ENCODE measurements at places on chromosomes 4 and X.

GRCh38 chr4:184616633-184617551 is 32.4 kb downstream of the CASP3 start:
- DNase-seq, result no peak

DNA sequence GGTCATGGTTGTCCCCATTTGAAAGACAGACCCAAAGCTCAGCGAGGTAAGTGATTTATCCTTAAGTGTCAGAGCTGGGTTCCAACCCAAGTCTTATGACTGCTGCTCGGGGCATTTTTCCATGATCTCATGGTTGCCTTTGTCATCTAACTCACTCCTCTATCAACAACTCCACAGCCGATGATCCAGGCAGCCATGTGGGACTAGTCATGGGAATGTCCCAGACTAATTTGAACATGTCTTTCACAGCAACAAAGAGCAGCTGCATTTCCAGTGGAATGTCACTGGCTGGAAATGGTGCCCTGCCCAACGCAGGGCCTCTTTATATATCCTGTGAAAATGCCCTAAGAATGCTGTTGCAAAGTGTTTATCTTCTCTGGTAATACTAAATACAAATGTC is 284.8 kb upstream of the PPARGC1A start:
- DNase-seq, result no peak

DNA sequence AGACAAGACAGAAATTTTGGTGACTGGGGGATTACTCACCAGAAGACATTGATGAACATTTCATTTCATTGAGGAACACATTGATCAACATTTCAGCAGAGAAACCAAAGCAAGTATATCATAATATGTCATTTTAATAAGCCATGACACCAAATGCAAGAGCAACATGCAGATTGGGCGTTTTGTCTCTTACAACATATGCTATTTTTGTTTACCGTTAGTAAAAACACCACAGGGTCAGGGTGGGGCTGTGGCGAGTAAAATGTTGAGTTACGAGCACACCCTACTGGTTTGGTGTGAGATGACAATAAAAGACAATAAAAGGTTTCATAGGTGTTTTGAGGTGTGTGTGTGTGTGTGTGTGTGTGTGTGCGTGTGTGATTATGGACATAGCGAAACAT is 294.5 kb downstream of the PDGFC start:
- DNase-seq, result no peak

- no peak for DNase-seq
Measured at GRCh38 chr4:84028340-84028739, 470.8 kb downstream of the NKX6-1 start.

- DNase-seq, result peak; percentile 75
Measured at GRCh38 chrX:141176586-141177451, at the start of gene LDOC1. Gene LDOC1, minus strand, starts transcription at chrX:141177129. Its CDS starts 108 bp downstream, at chrX:141177021.

DNA sequence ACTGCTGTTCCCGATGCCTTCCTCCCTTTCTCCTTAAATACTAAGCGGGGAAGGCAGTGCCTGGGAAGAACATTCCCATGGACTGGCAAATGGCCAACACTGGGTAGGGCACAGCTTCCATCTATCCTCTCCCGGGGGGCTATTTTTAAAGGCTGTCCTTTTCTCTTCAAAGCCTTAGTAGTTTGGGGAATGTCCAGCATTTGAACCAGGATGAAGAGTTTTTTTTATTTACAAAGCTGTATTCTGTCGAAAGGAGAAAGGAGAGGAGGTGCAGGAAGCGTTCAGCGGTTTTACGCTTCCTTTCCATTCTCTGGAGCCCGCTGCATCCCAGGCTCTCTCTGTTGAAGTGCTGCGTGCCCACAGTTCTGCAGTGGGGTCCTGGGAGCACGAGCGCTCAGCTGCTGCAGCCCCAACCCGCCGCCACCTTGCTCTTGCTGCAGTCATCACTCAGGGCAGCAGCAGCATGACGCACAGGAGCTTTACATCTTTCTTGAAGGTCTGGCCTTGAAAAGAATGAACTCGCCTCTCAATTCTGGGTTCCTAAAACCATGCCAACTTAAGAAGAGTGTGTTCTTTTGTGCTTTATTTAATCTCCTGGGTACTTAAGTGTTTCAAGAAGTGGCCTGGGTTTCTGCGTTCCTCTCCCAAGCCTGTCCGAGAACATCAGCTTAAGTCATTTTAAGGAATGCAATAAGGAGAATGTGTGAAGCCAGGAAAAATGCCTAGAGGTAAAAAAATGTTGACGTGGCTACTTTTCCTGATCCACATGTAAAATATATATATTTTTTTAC is 427.2 kb downstream of the MAPK10 start:
- no peak for DNase-seq

DNA sequence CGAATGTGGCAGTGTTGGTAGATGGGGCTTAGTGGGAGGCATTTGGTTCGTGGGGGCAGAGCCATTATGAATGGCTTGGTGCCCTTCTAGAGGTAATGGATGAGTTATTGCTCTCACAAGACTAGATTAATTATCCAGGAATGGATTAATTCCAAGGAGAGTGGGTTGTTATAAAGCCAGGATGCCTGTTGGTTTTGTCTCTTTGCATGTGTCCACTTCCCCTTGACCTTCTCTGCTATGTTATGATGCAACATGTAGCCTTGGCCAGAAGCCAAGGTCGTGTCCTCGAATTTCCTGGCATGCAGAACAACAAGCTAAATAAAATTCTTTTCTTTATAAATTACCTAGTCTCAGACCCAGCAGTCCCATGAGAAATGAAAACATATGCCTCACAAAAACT is 111.2 kb upstream of the PLS3 start:
- DNase-seq, result no peak

DNA sequence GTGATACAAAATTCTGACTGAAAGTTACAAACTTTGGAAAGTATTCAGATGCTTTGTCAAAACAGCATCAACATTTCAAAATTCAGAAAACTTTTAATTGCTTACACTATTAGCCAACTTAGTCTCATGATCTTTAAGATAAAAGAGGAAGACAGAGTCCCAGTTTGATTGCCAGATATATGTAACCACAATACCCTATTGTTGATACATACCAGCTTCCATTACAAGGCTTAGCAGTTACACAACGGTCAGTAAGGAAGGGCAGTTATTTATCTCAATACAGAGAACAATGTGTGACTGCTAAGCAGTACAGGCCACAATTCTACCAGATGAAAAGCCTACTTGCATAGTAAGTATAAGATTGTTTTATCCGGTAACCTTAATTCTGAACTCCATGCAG is 138.4 kb downstream of the SPANXN3 start:
- DNase-seq, result no peak

GRCh38 chr4:19577097-19577496 is 674.6 kb upstream of the SLIT2 start:
- DNase-seq, result no peak

DNA sequence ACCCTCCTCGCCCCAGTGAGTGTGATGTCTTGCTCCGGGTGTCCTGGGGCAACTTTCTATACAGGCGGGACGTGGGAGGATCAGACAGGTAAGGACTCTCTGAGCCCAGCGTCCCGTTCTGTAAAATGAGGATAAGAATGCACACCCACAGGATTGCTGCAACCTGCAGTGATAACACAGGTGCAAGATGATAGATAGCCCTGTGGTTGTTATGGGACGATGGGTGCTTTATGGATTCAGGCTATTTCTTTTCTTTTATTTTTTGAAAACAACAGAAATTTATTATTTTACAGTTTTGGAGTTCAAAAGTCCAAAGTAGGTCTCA is 28.6 kb downstream of the BEX3 start:
- no peak for DNase-seq

DNA sequence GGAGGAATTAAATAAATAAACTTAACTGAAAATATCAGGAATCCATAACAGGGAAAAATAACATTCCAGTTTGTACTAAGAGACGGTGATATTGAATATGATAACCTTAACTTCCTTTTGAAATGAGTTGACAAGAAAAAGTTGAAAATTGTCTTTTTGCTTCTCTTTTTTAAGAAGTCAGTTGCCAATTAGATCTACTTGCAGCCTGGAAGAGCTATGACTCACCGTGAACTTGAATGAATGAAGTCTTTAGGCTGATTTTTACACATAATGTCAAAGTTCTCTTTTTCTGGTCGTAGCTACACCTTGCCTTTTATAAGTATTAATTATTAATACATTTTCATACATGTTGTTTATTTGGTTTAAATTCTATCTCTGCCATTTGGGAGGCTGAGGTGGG is 94.4 kb upstream of the HPGD start:
- DNase-seq, result no peak

- DNase-seq, result no peak
Measured at GRCh38 chr4:143618811-143619210, 81.7 kb downstream of the FREM3 start.

GRCh38 chrX:132090403-132091159 is 37.2 kb downstream of the FRMD7 start:
- no peak for DNase-seq

DNA sequence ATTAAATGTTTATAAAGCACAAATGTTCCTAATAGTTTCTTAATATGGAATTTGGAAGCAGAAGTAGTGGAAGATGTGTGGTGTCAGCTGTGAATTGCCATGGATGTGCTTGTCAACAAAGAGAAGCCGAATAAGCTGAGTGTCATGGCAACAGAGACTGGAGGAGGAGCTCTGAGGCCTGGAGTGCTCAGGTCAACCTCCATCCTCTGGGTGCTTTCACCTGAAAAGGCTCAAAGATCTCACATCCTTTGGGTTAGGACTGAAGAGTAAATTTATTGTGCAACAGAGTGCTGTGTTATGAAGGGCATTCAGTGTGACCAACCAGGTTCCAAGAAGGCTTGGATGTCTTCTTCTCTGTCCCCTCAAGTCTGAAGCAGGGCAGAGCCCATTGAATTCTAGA is 18.7 kb downstream of the SGMS2 start:
- no peak for DNase-seq

All from hypothalamus (tissue), 51 donors.